HCEC 1CT (cell line): ENCODE measurements at places on chromosomes 4 and X.
A peak's percentile ranks its signal among the peaks of the same experiment; 100 is the strongest.

GRCh38 chrX:150253959-150254620, 109.0 kb upstream of the MAMLD1 start:
- no peak for DNase-seq

DNA sequence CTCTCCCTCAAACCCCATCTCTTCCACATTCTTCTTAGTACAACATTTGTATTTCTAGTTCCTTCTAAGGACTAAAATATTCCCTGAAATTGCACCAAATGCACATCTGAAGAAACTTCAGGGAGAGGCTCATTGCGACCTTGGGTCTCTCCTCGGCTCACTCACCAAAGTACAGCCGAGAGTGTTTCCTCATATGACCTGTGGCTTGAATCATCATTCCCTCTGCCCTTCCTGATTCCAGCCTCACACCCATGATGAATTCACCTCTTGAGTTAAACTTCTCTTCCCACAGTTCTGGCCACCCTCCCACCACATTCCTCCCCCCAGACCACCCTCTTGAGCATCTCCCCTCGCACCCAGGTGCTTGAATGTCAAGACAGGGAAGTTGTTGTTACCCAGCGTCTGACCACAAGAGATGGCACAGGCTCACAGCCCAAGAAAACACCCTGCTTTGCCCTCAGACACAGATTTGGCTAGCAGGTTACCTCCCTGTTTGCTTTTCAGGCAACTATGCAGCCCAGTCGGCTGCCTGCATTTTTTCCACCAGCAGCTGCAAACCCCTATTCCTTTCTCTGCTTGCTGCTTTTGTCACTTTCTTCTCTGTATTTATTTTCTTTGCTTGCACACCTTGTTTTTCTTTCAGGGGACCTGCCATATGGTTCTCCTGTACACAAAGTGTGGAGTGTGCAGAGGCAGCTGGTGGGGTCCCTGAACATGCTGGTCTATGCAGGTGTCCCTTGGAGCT, 214.8 kb downstream of the SPATA18 start:
- DNase-seq, result no peak

- peak; percentile 25 for DNase-seq
Observed at GRCh38 chr4:132593717-132594400, 555.2 kb upstream of the PCDH10 start.

DNA sequence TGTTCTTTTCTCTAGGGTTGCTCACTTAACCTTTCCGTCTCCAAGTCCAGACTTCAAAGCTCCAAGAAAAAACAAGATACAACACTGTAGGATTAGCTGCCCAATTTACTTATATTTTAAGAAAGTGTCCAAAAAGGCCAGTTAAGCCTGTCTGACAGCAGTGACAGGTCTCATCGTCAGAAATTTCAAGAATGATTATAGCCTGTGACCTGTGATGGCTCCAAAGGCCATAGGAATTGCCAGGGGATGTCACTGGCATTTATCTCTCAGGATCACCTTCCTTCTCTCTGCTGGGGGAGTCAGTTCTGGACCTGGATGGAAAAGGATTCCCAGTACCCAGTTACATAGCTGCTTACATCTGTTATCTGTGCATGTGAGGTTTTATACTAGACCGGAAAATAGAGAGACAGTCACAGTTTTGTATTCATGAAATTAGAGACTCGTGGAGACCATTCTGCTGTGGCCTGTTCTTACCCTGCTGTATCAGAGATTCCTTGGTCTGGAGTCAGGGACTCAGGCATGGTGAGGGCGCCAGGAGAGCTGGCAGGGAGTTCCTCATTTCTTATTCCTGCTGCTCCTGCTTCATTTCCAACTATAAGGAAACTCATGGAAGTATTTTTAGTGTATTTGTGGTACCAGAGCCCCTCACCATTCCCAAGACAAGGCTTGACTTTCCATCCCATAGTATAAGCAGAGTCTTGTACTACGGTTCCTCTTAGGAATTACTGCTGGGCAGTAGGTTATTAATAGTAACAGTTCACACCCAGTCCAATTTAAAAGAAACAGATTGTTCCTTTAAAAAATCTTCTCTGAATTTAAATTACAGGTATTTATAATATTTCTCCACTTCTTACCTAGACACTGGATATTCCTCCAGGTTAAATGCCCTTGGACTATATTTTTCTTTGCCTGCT, 220.8 kb downstream of the SHROOM3 start:
- no peak for DNase-seq

- DNase-seq, result no peak
Observed at GRCh38 chr4:73725510-73725909, 14.9 kb upstream of the CXCL8 start.
